ENCODE measurements at places on chromosomes 6 and 20.

GRCh38 chr6:14172562-14172961, 55.0 kb downstream of the CD83 start:
- DNase-seq: no peak

DNA sequence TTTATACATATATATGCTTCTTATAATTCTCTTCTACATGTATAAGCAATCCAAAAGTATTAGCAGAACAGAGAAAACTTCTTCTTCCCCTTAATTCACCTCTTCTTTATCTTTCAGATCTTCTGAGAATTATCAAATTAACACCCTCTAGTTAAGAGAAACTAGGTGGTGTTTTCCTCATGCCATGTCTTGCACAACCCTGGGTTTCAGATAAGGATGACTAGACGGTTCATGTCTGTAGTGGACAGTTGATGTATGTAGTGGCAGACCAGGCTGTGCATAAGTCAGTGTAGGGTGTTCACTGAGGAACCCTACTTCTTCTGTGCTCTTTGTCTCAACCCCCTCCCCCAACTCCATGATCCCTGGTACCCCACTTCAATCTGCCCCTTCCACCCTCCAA, 187.3 kb downstream of the SAMD5 start:
- no peak for DNase-seq

GRCh38 chr20:38113401-38114325, 51.4 kb downstream of the TGM2 start:
- DNase-seq: no peak

DNA sequence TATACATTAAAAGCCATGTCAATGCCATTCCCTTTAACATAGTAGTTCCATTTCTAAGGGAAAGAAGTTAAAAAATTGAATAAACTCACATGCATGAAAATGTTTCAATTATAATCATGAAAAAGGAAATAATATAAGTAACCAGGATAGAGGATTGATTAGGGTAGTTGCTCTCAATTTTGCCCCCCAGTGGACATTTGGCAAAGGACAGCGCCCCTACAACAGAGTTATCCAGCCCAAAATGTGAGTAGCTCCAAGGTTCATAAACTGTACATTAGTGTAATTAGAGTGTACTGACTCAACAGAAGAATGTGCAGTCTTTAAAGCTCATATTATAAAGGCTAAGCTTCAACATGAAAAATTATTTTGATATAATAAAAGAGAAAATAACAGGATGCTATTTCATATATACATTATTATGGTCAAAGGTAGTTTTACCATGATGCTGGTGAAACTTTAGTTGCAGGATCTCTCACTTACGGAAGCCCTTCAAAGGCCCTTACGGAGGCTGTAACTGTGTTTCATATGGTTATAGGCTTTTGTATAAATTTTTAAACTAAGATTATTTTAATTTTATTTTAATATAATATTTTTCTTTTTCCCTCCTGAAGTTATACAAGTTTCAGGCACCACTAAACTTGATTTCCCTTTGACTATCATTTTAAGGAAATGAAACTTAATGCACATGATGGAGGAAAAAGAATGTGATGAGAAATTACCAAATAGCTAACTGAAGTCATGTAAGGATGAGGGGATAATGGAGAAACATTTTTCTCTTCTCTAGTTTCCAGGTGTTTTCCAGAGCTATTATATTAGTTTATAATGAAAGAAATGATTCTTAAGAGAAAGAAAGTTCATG, 403.6 kb downstream of the PLCB1 start:
- DNase-seq: no peak

DNA sequence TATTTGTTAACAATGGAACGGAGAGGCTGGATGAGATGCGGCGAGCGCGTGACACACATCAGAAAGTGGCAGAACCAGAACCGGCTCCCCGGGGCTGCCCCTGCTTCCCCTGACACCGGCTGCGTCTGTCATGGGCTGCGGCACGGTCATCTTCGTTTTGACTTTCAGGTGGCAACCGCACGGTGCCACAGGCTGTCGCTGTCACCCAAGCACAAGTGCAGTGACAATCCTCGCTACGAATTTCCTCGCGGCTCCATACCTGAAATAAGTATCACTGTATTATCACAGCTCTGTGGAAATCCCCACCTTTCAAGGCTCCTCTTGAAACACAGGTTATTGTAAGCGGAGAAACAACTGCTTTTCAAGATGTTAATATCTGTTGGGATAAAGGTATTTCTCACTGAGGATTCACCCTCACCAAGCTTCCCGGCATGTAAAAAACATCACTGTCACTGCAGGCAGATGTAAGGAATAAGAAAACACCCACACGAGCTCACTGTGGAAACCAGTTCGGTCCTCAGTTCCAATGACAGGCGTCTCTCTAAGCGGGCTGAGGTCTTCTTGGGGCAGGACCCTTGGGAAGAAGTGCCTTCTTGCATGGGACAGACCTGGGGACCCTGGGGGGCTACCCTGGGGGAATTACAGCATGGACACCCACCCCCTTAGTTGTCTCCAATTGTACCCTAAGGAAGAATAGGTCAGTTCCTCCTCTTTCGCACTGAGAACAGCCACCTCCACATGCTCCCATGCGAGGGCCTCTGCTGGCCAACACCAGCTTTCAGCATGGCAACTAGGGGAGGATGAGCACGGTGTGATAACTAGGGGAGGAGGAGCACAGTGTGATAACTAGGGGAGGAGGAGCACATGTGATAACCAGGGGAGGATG, 86.3 kb downstream of the DACT2 start:
- DNase-seq: no peak
